ENCODE measurements at places on chromosomes 1 and 21.

GRCh38 chr1:109391626-109392025, 6.1 kb downstream of the SORT1 start:
- no peak for DNase-seq

DNA sequence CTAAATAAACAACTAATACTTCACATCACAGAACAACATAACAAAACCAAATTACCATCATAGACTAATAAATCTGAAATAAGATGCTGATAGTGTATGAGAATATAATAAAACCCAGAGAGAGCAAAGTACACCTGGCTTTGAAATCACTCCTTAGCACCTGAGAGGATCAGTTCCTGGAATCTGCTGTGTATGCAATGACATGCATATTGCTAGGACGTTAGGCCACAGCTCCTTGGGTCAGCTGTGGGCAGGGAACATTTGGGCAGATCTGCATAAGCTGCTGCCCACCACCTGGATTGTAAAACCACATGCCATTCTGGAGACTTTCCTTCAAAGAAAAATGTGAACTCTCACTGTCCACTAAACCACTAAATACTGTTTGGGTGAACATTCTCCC, 81.1 kb downstream of the NR5A2 start:
- DNase-seq: no peak

DNA sequence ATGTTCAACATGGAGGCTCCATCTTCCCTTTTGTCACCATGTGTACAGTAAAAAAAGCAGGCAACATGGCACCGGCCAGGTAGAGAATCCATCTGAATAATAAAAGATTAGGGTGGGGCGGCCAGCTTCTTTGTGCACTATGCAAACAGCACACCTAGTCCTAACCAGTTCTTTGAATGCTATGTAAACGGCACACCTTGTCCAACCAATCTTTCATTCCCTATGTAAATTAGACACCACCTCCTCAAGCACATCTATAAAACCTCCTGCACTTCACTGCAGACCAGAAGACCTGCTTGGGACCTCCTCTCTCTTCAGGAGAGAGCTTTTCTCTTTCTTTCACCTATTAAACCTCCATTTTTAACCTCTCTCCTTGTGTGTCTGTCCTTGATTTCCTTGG, 28.2 kb downstream of the TFB2M start:
- DNase-seq: no peak

GRCh38 chr1:161082996-161083747, 6.2 kb downstream of the NECTIN4 start:
- DNase-seq: no peak

DNA sequence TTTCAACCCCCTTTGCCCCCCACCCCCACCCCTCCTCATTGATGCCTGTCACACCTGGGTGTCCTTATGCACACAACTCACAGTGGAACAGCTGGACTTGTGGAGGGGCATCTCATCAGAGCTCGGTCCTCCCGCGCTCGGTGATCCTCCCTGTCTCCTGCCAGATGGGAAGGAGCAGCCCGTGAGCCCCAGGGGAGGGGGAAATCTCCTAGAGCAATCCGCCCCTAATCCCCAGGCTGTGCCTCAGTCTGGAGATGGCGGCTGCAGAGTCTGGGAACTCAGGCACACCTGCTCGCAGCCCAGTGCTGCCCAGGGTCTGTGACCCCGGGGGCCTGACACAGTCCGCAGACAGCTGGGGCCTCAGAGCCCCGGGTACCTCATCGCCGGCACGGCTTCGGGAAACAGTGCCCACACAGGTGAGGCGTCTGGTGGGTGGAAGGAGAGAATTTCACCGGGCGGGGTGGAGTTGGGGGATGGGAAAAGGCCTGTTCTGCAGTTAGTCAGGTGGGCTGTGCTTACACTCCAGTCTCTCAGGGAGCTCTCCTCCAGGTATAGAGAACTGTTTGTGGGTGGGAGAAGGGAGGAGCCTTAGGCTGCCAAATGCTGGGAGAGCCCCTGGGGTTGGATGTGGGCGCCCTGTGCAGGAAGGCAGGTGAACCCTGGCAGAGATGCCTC, 29.3 kb downstream of the TMCC2 start:
- no peak for DNase-seq

DNA sequence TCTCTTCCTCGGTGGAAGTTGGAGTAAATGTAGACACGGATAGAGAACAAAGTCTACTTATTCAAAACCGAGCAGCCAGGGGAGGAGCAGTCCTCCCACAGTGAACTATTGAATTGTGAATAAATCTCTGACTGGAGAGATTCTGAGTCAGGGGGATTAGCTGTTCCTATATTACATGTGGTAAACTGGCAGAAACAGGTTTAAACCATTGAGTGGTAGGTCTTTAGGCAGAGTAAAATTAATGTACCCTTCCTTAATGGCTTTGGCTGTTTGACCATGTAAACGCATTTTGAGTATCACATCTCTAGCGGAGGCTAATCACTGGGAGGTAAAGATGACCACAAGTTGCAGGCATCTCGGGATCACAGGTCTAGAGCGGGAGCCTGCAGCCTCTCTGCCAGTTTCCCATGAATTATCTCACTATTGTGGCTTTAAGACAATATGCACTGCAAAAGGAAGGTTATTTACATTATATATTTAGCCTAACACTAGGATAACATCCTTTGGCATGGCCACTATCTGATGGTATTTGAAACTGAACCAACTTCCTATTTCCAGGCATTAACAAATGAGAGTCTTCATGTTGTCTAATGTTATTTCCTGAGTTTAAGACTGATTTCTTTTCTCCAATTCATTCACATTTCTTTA, 7.9 kb upstream of the DISC1 start:
- no peak for DNase-seq

DNA sequence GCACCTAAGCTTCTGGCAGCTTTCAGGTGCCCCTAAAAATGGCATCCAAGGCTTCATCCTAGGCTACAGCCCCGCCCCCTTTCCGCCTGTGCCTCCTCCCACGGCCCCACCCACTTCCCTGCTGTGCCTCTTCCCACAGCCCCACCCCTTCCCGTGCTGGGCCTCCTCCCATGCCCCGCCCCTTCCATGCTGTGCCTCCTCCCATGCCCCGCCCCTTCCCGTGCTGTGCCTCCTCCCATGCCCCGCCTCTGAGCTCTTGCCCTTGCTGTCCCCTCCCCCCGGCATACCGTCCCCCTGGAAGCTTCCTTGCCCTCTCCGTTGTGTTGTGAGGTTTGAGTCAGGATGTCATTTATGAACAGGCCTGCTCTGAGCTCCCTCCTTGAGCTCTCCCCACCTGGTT, 228.5 kb upstream of the AJAP1 start:
- no peak for DNase-seq

- no peak for DNase-seq
Observed at GRCh38 chr1:20657024-20657423, 4.1 kb downstream of the DDOST start.

DNA sequence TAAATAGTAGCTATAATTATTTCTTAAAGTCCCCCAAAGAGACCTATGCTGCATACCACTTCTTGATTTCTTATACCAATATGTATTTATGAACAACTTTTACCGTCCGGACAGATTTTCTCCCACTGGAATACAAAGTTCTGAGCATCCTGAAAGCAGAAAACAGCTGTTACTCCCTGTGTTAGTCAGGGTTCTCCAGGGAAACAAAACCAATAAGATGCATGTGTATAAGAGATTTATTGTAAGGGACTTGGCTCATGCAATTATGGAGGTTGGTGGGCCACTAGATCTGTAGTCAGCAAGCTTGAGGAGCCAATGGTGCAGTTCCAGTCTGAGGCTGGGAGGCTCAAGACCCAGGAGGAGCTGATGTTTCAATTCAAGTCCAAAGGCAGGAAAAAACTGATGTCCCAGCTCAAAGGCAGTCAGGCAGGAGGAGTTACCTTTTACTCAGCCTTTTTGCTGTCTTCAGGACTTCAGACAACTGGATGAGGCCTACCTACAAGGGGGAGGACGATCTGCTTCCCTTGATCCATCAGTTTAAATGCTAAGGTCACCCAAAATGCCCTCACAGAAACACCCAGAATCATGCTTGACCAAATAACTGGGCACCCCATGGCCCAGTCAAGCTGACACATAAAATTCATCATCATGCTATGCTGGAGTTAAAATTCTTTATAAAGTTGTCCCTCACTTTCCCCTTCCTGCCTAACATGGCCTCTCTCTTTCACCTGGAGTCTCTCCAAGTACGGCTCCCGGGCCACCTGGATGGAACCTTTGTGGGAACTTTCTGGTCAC, 24.3 kb upstream of the ATF3 start:
- no peak for DNase-seq

- DNase-seq: no peak
Observed at GRCh38 chr1:28193701-28194161, 17.2 kb upstream of the PTAFR start.

DNA sequence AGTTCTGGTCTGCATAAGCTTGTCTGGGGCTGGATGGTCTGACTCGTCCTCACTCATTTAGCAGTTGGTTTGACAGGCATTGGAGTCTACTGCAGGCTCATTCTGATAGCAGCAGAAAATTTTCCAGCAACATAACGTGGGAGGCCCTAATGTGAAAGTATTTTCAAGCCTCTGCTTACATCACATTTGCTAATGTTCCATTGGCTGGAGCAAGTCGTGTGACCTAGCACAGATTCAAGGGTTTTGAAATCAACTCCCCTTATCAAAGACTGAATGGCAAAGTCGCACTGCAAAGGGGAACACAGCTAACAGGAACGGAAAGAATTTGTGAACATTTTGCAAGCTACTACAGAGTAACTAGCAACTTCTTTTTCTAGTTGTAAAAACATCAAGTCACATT, 2.3 kb upstream of the USH2A start:
- no peak for DNase-seq

DNA sequence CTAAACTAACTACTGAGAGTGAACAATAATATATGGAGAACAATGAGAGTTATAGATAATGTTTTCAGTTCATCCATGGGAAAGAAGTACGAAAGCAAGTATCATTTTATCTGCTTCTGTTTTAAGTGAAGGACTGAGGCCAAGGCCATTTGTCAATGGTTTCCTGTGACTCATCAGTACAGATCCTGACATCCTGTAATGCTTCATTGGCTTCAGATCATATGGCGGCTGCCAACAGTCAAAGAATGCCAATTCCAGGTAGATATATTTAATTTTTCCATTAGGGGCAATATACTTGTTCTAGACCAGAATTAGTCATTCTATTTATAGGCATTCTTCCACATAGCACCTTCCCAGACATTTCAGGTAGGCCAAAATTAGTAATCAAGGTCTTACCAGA, 97.3 kb downstream of the USH2A start:
- no peak for DNase-seq

DNA sequence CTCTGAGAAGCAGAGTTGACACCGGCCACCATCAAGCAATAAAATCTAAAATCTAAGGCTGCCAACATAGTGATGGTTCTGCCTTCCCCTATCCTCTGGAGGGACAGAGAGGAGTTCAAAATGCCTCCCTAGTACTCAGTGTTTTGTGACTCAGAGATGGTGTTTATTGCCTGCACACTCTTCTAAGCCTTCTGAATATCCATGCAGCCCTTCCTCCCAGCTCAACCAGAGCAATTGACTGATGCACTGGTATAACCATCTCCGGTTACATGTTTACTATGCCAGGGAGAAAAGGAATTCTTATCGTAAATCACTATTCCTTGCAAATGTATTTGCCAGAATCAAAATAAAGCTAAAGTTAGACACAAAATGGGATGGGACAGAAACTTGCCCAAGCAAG, 132.9 kb upstream of the RAB4A start:
- no peak for DNase-seq

DNA sequence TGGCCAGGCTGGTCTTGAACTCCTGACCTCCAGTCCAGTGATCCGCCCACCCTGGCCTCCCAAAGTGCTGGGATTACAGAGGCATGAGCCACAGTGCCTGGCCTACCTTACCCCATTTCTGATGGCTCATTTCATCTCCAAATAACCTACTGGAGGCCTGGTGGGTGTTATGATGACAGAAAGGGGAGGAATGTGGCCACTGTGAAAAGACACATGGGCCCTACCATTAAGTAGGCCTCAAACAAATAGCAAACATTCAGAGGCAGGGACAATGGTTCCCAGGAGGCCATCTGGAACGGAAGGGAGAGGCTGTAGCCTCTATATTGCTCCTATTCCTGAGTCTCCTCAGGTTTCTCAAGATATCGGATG, 932 bp upstream of the FCRLA start:
- no peak for DNase-seq

DNA sequence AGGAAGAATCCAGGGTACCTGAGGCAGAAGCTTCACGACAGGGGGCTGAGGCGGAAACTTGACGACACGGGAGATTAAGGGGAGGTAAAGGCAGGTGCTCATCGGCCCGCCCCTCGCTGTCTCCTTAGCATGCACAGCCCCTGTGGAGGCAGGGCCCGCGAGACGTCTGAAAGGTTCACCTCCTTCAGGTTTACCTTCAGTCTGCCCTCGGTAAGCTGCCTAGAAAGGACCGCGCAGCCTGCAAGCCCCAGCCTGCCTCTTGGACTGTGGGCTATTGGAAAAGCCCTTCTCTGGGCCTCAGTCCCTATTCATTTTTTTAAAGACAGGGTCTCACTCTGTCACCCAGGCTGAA, 28.5 kb downstream of the KNCN start:
- DNase-seq: no peak

GRCh38 chr21:33985117-33986050, 69.8 kb upstream of the ATP5PO start:
- DNase-seq: no peak

- DNase-seq: peak; percentile 44
Observed at GRCh38 chr1:221203224-221204054, 324.2 kb downstream of the HLX start.

GRCh38 chr1:205456868-205457745, 1.3 kb upstream of the BLACAT1 start:
- DNase-seq: peak; percentile 4

GRCh38 chr1:182957902-182958395, 5.0 kb upstream of the SHCBP1L start:
- no peak for DNase-seq

DNA sequence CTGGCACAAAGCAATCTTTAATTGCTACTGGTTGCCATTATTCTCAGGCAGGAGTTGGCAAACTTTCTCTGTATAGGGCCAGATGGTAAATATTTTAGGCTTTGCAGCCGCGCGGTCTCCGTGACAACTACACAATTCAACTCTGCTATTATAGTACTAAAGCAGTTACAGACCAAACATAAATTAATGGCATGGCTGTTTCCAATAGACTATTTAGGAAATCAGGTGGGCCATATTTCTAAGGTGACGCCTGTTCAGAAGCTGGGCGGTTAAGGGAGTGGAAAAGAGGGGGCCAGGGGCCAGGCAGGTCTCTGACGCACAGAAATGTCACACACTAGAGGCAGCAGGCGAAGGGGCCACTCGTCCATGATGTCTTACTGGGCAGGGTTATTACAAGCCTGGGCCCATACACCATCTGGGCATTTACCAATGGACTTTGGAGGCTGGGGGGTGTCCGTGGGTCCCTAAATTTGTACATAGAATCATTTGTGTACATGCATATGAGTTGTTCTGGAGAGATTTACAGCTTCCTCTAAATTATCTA, 80.1 kb downstream of the STUM start:
- DNase-seq: no peak

DNA sequence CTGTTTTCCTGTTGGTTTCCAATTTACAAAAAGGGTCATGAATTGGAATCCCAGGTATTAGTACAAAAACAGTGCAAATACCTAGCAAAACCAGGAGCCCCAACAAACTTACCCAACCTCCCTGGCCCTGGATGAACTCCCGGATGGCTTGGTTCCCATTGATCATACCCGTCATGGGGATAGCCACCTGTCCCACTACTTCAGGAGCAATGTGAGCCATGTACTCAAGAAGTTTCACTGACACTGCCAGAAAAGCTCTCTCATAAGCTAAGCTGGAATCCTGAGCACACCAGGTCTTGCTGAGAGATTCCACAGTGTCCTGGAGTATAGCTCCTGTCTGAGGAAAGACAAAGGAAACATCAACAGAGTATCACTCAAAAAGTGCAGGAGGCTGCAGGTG, 5.7 kb downstream of the BCL2L15 start:
- no peak for DNase-seq
